NCI-H2171 (cell line): ENCODE measurements at places on chromosomes 4 and X.
A peak's percentile ranks its signal among the peaks of the same experiment; 100 is the strongest.

DNA sequence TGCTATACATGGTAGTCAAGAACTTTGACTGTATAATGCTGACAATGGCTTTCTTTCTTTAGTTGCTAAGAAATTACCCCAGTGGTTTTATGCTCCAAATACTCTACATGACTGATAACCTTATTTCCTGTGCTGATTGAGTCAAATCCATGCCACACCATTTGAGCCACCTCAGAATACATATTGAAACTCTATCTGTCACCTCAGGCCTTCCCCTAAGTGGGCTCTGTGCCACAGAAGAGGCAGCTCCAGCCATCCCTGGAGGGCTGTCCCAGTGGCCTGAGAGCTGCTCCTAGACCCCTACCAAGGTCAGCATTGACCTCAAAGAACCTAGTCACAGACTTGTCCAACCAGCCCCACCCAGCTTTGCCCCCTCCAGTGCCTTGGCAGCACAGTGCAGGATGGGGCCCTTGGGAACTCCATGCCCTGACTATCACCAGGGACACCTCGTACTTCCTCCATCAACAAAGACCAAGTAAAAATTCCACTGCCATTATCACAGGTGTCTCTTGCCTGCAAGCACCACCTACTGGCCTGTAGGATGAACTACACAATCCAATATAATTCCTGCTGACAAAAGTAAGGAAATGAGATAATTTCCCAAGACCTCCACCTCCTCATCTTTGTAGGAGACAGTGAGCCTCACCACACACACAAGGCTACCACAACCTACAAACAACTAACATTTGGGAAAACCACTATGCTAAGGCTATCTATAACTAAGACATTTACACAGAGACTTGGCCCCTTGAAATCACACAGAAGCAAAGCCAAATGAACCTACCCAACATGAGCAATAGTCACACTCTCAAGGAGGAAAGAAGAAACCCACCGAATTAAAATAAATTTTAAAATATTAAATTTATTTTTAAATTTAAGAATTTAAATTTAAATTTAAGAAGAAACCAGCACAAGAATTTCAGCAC is 239.9 kb downstream of the NKX6-1 start:
- no peak for DNase-seq

DNA sequence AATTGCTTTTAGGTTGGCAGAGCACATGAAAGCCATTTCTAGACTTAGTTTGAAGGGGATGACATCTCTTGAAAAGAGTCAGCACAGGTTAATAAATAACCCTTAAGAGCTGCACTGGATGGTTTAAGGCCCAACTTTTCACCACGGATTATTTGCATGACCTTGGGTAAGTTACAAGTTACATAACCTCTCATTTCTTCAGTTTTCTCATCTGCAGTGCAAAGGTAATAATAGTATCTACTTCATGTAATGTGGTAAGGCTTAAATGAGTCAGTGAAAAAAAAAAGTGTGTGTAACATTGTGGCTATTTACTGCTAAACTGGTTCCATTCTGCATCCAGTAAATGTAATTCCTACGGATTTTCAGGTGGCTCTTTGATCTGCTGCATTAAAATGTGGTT is 715.8 kb downstream of the CCSER1 start:
- DNase-seq = no peak

GRCh38 chr4:48421101-48421500 is 62.0 kb upstream of the SLC10A4 start:
- no peak for DNase-seq

GRCh38 chr4:90670183-90670582 is 543.0 kb downstream of the CCSER1 start:
- no peak for DNase-seq

DNA sequence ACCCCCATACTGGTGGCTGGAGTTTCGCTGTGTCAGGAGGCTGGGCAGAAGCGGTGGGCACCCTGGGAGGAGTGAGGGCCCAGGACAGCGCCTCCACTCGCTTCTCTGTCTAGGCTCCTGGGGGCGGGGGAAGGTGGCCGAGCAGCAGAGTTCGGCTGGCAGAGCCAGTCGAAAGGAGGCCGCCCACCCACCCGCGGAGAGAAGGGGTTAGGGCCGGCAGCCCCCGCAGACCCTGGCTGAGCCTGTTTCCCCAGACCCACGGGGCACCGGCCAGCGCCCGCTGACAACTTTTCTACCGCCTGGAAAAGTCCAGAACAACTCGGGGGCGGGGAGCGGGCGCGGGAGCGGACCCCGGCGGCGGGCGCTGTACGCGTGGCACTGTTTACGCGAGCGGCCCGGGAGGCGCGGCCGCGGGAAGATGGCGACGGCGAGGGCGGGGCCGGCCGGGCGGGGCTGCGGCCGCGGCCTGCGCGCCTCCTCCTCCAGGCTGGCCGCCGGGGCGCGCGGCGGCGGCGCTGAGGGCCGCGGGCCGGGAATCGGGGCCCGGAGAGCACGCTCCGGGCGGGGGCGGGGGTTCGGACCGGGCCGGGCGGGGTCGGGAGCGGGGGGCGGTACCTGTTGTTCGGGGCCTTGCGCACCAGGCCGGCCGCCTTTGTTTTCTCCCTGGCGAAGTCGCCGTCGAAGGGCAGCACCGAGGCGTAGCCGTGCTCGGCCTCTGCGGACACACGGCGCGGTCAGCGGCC is 628 bp downstream of the MXD4 start:
- DNase-seq = no peak

DNA sequence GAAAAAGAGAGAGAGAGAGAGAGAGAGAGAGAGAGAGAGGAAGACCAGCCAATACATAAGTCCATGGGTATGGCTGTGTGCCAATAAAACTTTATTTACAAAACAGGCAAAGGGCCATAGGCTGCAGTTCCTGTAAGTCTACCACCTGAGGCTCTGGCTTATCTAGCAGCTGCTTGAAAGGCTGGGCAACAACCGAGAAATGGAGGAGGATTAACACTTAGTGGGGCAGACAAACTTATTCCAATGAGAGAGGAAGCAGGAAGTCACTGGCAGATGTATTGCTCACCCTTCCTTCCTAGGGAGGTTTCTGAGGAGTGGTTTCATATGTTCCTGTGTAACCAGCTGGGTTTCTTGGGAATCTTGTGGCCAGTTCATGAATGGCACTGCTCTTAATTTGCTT is 4.7 kb upstream of the GPR143 start:
- no peak for DNase-seq

- DNase-seq = peak; percentile 37
These were observed 223.0 kb upstream of the GATB start for GRCh38 chr4:151983854-151984253.

- DNase-seq = no peak
These were observed 2.2 kb downstream of the N4BP2 start for GRCh38 chr4:40058854-40059253.
